SK-MEL-5 (cell line): ENCODE measurements at places on chromosomes 12 and 14.

DNA sequence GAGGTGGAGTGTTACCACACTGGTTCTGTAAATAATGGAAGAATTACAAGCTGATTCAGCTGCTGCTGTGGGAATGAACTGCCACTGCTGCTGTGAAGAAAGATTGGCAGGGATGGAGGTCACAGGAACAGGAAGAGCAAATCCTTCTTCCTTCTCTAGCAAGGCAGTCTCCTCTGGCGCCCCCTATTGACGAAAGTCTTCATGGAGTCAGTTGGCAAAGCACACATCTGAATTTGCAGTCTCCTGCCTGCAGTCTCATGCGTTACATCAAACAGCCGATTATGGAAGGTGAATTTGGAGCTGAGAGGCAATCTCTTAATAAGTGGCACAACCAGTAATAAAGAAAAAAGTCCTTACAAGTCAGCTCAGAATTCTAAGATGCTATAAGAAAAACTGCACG, 106.0 kb upstream of the TMTC1 start:
- peak; percentile 63 for DNase-seq

GRCh38 chr14:55129086-55129427, at the start of gene LGALS3:
Gene LGALS3 (plus strand): TSS chr14:55129252. CDS start chr14:55137374, 8,122 bp downstream.
- peak; percentile 73 for DNase-seq

DNA sequence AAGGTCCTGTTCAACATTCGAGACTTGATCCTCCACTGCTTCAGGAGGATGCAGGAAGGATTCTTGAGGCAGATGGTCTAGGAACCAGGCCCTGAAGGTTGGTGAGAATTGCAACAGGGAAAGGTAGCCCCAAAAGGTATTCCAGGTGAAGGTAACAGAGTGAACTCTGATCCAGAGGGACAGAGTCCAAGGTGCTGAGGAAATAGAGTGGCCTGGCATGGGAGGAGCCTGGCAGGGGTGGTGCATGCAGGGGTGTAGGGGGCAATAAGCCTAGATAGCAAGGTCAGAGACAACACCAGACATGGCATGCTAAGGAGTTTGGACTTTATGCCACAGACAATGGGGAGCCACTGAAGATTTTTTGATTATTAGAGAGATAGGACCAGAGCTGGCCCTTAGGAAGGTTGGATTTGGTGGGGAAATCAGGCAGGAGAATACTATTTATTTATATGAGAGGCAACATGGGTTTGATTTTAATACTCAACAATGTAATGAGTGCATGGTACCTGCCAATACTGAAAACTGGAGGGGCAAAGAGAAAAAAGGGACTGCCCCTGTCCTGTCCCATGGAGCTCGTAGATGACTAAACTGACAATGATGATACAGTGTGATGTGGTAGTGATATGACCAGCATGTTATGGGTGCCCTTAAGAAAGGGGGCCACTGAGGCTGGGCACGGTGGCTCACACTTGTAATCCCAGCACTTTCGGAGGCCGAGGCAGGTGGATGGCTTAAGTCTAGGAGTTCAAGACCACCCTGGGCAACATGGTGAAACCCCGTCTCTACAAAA, 50.5 kb upstream of the TMED10 start:
- no peak for DNase-seq

- DNase-seq = peak; percentile 30
These were observed 17.2 kb upstream of the NRXN3 start for GRCh38 chr14:78153064-78153341.

- no peak for DNase-seq
These were observed 17.5 kb downstream of the SLC35F4 start for GRCh38 chr14:57848353-57848752.
